ENCODE measurements at places on chromosomes 7 and 10.

- DNase-seq, result no peak
Measured at GRCh38 chr7:81688622-81689411, 81.0 kb downstream of the HGF start.

DNA sequence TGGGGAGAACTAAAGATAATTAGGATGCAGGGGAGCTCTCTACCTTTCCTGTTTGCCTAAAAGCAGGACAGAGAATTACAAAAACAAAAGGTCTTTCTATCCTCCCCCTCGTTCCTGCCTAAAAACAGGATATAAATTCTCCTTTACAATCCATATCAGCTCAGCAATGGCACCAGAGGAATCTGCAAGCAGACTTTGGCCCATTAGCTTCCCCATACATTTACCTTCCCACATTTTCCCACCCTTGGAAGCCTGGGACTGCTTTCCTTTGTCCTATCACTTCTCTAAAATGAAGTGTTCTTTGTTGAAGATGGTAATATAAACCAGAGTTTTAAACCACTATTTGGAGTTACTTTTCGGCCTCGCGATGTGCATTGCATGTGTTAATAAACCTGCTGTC is 15.5 kb downstream of the SHTN1 start:
- DNase-seq, result no peak

GRCh38 chr7:88396948-88397322 is 90.2 kb upstream of the STEAP4 start:
- no peak for DNase-seq

- no peak for DNase-seq
Measured at GRCh38 chr10:121525251-121526134, 72.8 kb downstream of the FGFR2 start.

DNA sequence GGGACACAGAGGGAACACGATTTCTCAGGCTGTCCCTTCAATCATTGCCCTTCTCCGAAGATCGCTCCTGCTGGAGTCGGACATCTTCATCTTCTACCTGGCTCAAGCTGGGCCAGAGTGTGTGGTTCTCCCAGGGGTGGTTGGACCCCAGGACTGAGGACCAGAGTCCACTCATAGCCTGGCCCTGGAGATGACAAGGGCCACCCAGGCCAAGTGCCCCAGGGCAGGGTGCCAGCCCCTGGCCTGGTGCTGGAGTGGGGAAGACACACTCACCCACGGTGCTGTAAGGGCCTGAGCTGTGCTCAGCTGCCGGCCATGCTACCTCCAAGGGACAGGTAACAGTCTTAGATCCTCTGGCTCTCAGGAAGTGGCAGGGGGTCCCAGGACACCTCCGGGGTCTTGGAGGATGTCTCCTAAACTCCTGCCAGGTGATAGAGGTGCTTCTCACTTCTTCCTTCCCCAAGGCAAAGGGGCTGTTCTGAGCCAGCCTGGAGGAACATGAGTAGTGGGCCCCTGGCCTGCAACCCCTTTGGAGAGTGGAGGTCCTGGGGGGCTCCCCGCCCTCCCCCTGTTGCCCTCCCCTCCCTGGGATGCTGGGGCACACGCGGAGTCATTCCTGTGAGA is 23.3 kb downstream of the TBATA start:
- DNase-seq, result no peak

DNA sequence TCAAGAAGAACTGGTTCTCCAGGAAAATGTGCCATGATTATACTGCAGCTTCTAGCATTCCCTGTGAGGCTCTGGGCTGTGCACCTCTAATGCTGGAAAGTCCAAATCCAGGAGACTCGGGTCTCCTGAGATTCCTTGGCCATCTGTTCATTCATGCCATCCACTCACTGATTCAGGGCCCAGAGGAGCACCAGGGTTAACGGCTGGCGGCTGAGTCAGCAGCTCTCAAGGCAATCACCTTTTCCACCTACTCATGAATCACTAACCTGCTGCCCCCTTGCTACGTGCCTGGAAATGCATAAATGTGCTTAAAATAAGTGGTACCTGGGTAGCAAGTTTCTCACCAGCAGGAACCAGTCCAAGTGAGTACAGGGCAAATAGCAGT is 132.7 kb downstream of the KCNMA1 start:
- DNase-seq, result no peak

DNA sequence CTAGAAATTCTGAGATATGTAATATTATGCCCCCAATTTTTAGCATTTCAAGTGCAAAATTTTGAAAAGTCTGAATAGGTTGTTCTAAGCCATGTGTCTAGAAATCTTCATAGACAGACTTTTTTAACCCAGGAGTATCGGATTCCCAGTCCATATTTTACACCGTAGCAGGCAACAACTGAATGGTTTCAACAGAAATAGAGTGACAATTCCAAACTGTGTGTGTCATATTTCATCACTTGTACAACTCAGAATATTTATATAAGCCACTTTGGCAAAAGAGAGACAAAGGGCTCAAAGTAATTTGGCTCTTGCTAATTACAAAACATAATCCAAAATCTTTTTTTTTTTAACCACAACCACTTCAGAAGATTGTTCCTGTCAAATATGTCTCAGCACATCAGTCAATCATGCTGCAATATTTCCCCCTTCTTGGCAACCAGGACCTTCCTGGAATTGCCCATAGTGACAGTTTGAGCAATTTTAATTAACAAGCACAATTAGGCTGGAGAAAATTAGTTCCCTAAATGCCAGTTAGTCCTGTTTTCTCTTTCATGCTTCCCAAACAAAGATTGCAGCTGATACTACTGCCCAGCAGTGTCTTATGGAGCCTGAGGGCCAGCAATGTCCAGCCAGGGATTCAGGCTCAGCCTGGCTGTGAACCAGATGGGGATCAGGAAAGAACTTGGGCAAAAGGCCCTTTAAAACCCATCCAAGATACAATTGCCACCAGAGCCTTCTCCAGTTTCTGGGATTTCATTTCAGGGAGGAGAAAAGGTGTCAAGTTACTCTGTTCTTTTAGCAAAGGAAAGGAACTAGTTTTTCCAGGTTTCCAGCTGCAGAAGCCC is 533.3 kb upstream of the GHITM start:
- no peak for DNase-seq

DNA sequence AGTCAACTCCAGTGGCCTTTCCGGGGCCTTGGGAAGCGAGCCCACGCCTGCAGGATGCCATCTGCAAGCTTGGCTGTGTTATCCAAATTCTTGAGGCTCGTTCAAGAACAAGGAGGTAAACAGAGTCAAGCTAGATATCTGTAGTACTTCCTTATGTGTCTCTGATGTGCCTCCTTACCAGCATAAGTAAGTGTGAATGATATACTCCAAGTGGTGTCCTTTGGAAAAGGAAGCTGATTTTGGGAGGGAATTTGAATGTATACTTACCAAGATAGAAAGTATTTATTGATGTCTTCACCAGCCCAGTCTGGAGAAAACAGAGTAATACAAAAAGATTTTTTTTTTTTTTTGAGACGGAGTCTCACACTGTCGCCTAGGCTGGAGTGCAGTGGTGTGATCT is 372.3 kb upstream of the GALNT17 start:
- no peak for DNase-seq

DNA sequence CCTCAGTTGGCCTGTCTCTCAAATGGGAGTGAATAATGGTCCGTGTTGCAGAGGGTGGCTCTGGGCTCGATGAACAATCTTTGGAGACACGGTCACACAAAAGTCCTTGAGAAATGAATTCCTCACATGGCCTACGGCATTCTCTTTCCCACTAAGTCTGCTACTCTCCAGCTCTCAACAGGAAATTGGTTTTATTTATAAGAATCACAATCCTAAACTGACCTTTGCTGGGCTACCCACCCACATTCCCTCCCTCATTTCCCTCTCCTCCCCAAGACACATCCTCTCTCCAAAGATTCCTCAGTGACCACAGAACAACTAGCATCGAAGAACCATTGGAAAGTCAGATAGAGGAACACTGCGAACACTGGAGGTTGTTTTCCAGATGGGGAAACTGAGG is 4.7 kb downstream of the AFAP1L2 start:
- no peak for DNase-seq
